ENCODE measurements at places on chromosomes 1 and 21.

DNA sequence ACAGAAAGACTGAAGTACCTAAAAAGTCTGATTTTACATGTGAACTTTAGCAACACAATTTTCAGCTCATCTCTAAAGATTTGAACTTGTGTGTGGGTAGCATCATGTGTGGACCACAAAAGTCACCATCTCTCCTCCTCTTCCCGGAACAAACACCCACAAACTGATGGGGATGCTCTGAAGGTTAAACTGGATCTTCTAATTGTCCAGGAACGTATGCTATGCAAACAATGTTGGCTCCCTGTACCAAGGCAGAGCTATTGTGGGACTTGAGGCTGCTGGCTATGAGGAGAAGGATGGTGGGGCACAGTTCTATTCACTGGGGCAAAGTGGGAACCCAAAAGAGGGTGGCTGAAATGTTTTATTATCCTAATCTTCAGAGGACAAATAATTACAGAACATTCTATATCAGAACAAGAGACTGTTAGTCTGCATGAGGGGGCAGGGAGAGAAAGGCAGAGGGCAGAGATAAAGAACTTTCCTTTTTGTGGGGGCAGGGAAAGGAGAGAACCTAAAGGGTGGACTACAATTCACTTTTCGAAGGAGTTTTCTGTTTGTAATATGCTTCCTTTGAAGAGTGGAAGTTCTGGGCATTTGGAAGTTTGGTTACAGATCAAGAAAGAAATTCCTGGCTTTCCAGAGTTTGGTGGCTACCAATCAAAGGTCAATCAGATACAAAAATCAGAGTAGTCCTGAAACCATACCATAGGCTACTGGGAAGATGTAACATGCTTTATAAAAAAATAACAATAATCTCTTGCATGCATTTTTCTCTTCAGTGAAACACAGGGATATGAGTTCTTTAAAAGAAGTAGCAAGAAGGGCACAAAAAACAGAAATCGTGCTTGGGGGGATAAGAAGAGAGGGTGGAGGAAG is 62.9 kb downstream of the GADD45A start:
- no peak for DNase-seq

DNA sequence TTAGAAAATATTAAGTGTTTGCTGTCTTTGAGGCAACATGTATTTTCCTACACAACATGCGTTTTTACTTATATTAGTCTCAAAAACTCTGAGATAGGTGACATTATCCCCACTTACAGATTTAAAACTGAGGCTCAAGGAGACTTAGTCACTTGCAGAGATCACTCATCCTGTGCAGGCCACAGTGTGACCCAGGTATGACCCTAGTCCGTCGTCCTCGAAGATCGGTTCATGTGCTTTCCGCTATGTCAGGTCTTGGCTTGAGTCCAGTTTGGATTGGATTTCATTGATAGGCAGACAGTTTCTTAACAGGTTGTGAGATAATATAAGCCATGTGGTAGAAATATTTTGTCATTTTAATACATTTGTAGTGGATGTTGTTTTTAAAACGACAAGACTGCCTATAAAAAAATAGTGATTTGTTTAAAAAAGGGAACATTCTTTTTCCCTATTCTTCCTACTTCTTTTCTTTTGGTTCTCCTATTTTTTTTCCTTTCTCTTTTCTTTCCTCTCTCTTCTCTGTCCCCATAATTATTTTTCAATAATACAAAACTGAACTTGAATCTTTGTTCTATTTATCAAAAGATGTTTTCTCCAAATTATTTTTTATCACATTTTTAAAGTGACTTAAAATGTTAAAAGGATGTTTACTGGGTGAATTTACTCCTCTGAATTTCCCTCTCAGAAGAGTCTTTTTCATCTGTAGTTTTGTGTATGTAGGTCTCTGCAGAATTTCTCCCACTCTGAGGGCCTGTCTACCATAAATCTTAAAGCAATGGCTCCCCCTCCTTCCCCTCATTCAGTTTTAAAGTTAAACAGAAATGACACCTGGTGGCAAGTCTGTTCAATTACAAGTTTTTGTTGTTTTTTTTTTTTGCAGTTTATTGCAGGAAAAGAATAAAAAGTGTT is 81.8 kb downstream of the PHTF1 start:
- DNase-seq = peak; percentile 25

GRCh38 chr1:55316947-55317662 is 101.9 kb upstream of the USP24 start:
- DNase-seq = no peak

GRCh38 chr1:15070145-15070748 is 83.3 kb upstream of the TMEM51 start:
- no peak for DNase-seq

GRCh38 chr1:161381707-161382106 is 14.0 kb upstream of the CFAP126 start:
- DNase-seq = no peak

GRCh38 chr1:226476648-226477319 is 68.9 kb upstream of the PARP1 start:
- DNase-seq = no peak

GRCh38 chr1:177907000-177907399 is 62.9 kb downstream of the SEC16B start:
- no peak for DNase-seq

- DNase-seq = no peak
These were observed 53.2 kb upstream of the RAB3GAP2 start for GRCh38 chr1:220325306-220325995.

- peak; percentile 96 for DNase-seq
These were observed at the start of gene SSU72 for GRCh38 chr1:1574721-1575537. Gene SSU72, minus strand, starts transcription at chr1:1574863. Its CDS starts 306 bp downstream, at chr1:1574557.

GRCh38 chr1:7425771-7426170 is 345.3 kb upstream of the VAMP3 start:
- no peak for DNase-seq
